Stimulated activated CD4-positive, alpha-beta T cell treated with anti-CD3 and anti-CD28 coated beads, Interleukin-2, amount 100 ng/mL, for 4 hours (primary cell): ENCODE measurements at places on chromosomes 2 and 18.

DNA sequence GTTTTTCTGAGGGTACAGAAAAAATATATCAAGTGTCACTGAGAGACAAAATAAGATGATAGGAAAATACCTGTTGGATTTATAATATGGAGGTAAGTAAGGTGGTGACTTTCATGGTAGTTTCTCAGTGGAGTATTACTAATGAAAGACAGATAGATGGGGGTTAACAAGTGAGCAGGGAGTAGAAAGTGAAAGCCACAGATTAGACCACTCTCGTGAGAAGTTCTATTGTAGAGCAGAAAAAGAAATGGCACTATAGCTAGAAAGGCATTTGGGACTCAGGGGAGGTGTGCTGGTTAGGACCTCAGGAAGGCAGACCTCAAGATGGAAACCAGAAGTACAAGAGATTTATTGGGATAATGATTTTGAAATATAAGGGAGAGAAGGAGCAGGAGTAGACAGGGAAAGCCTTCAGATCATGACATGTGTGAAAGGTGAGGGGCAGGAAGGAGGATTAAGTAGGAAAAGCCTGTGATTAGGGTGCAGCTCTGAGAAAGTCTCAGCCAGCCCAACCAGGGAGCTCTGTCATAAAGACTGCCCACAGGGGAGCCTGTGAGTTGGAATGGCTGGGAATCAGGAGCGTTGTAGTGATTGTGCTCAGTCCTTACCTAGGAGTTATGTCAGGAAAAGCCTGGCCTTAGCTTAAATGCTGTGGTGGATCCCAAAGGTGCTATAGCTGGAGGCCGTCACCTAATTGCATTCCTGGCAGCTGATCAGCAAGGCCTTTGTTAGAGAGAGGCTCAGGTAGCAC, 198.1 kb downstream of the IKZF2 start:
- no peak for DNase-seq

DNA sequence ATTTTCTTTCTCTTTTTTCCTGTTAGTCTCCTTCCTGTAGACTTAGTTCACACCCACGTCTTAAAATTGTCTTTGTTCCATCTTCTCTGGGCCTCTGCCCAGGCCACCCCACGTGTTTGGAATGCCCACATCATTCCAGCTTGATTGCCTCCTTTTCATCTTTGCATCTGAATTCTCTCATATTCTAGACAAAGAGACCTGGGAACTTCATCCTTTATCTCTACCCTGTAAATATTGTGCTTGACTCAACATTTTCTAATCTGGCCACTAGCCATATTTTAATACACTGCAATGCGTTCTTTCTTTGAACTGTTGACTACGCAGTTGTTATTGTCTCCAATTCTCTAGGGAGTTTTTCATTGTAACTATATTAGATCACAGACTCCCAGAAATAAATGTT, 187.5 kb upstream of the NRXN1 start:
- DNase-seq, result no peak

- no peak for DNase-seq
Observed at GRCh38 chr2:207812058-207812725, 42.5 kb upstream of the FZD5 start.

DNA sequence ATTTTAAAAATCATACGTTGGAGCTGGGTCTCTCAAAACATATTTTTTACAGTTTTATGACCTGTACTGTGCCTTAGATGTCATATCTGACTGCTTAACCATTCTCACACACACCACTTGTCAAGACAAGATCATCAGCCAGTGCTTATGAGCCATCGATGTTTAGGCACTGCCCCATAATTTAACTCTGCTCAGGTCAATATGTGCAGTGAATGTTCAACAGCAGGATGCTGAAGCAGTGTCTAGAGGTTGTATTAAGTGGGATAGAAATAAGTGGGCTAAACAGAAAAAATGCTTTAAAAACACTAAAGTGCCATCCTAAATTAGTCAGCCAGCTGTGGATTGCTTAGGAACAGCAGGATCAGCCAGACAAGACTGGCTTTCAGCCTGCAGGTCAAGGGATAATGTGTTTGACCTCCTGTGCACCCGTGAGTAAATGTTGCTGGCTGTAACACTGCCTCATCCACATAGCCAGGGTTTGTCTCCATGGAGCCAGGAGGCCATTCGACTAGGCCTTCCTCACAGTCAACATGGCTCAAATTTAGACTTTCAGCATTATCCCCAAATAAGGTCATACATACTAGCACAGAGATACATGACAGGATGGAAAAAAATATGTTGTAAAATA, 139.0 kb upstream of the NXPH2 start:
- no peak for DNase-seq

GRCh38 chr2:19348692-19349091, 9.7 kb downstream of the OSR1 start:
- DNase-seq, result no peak

- no peak for DNase-seq
Observed at GRCh38 chr2:133885847-133886246, 317.6 kb upstream of the NCKAP5 start.

- DNase-seq, result no peak
Observed at GRCh38 chr2:154457286-154457685, 241.2 kb upstream of the KCNJ3 start.

GRCh38 chr2:238169048-238169707, 10.4 kb downstream of the ERFE start:
- no peak for DNase-seq

DNA sequence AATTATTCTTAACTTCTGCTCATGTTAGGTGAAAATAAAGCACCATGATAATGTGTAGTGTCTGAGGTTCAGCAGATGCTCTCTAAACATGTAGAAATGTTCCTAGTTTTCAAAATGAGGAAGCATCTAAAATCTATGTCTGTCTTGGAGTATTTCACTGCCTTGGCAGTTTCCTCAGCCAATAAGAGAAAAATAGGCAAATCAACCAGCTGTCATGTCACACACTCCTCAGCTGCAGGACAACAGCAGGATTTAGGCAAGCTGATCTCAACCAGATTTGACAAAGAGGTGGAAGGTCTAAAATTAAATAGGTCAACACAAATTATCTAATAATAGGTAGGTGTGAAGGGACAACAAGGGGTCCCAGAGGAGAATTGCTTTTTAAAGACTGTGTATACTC, 164.1 kb upstream of the BOD1L2 start:
- no peak for DNase-seq

- no peak for DNase-seq
Observed at GRCh38 chr2:184006998-184007397, 591.3 kb upstream of the ZNF804A start.

- no peak for DNase-seq
Observed at GRCh38 chr2:218671097-218671653, 627 bp downstream of the RNF25 start.
